Astrocyte of the spinal cord (primary cell): ENCODE measurements at places on chromosomes 3 and 15.

- DNase-seq: no peak
Measured at GRCh38 chr3:20336572-20336971, 150.6 kb upstream of the SGO1 start.

DNA sequence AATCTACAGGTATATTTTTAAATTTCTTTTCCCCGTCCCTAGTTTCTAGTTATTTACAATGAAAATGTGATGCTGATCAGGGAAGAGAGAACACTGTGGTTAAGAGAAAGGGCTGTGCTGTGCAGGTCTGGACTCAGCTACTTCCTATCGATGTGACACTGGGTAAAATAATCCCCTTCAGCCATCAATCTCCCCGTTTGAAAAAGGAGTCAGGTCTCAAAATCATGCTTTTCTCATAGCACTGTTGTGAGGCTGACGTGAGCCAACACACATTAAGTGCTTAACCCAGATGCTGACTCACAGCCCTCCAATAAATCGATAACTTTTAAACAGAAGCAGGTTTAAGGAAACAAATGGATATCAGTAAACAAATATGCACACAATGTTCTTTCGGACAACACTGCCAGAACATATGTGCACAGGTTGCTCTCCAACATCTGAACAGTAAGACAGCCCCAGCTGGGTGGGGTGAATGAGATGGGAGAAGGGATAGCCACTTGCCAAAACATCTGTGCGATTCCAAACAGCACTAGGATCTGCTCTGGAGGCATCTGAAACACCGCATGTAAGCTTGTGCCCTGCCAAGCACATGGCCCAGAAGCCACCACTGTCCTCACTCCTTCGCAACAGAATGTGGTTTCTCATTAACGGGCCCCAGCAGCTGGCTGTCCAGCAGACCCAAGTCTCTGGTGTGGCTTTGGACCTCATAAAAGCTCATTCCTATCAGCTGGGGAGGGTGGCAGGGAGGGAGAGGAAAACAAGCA is 143.2 kb upstream of the PRICKLE2 start:
- no peak for DNase-seq

GRCh38 chr3:100975714-100976113 is 17.5 kb downstream of the ABI3BP start:
- DNase-seq: no peak

DNA sequence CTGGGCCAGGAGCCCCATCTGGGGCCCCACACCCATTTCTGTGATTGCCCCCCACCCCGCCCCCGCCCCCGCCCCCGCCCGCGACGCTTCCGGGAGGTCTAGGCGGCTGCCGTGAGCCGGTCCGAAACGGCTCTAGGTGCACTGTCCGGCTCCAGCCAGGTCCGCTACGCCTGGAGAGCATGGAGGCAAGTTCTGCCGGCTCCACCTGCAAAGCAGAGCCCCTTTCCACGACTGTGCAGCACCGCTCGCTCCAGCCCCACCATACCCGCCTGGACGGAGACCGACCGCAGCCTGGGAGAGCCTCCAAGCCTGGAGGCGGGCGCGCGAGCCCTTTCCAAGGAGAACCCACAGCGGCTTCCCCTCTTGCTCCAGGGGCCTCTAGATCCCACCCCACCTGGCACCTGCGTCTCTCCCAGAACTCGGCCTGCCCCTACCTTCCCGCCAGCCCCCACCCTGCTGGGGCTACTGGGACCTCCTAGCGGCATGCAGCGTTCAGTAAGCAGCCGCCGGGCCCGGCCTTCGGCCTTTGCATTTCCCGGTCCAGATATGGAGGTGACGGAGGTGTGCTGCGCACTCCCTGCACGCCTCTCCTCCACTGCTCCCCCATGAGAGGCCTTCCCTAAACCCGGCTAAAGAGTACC is 66.2 kb downstream of the KLF13 start:
- DNase-seq: no peak

GRCh38 chr3:185416513-185416912 is 53.6 kb downstream of the MAP3K13 start:
- no peak for DNase-seq

GRCh38 chr3:53709256-53709655 is 137.0 kb downstream of the CHDH start:
- DNase-seq: no peak

- peak; percentile 73 for DNase-seq
Measured at GRCh38 chr3:17645074-17645698, 97.2 kb downstream of the TBC1D5 start.

- peak; percentile 68 for DNase-seq
Measured at GRCh38 chr15:92681141-92681631, 25.6 kb upstream of the FAM174B start.

- no peak for DNase-seq
Measured at GRCh38 chr15:44153352-44153751, 41.7 kb downstream of the FRMD5 start.

GRCh38 chr3:11014253-11014652 is 21.7 kb downstream of the SLC6A1 start:
- DNase-seq: no peak

GRCh38 chr3:148697306-148698189 is at the start of gene AGTR1:
AGTR1 (plus strand) TSS chr3:148697903; CDS start chr3:148741036, 43,133 bp downstream.
- DNase-seq: peak; percentile 36

- peak; percentile 94 for DNase-seq
Measured at GRCh38 chr15:56040081-56041035, 46.9 kb upstream of the NEDD4 start.

- DNase-seq: no peak
Measured at GRCh38 chr15:25054943-25055342, 100.2 kb downstream of the SNRPN start.

- DNase-seq: no peak
Measured at GRCh38 chr3:114441386-114441785, 147.6 kb downstream of the TIGIT start.

GRCh38 chr3:42732829-42733459 is 30.3 kb upstream of the HHATL start:
- DNase-seq: no peak

DNA sequence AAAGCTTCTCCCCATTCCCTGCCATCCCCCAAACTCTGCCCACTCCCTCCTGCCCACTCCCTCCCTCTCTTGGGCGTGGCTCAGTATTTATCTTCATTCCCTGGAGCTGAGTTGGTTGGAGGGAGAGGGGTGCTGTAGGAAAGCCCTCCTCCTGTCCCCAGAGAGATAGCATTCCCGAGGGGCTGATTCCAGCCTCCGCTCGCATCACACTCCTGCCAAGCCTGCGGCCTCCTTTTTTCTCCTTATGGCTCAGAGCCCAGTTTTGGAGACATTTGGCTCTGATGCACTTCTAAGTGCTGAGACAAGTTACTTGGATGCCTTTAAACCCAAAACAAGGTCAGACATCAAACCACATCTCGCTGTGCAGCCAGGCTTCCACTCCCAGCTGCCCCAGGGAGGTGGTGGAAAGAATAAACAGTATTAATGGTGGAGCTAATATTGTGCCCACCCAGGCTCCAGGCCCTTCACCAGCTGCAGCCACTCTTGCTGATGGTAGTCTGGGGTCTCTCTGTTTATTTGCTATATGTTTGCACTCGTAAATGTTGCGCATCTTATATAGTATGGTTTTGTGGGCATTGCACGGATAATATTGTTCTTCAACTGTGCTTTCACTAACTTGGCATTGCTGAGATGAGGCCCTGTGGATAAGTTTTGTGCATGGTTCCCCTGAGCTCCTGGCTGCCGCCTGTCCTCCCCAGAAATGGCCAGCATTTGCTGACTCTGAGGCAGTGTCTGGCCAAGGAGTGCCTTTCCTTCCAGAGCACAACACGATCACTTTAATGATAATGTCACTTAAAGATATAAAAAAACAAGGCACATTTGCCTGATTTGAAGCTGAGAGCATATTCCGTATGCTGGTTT is 157.2 kb downstream of the LRRC28 start:
- peak; percentile 93 for DNase-seq

GRCh38 chr15:69170597-69170996 is 10.2 kb downstream of the GLCE start:
- no peak for DNase-seq

GRCh38 chr3:43166406-43166805 is 60.5 kb upstream of the POMGNT2 start:
- no peak for DNase-seq

- DNase-seq: no peak
Measured at GRCh38 chr15:91939403-91939831, 85.9 kb downstream of the SLCO3A1 start.

- no peak for DNase-seq
Measured at GRCh38 chr3:18868911-18869689, 279.2 kb upstream of the KCNH8 start.

GRCh38 chr15:36594556-36595090 is 15.2 kb downstream of the CDIN1 start:
- DNase-seq: no peak

- no peak for DNase-seq
Measured at GRCh38 chr15:100925480-100925879, 6.3 kb downstream of the LRRK1 start.

DNA sequence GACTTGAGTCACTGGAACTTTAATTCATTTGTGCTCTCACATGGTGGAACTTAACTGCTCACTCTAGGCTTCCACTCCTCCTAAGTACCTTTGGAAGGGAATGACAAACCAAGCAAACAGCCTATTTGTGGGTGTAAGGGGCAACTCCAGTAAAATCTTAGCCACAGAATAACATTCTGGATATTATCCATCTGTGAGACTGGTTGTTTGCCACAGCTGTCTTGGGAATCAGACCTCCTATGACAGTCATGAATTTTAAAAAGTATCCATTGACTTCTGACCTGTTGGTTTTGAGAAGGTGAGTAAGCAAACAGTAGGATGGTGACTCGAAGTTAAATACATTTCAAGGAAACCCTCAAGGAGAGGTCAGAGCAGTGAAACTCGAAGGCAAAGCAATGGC is 147.3 kb upstream of the CDIN1 start:
- DNase-seq: peak; percentile 93

- DNase-seq: no peak
Measured at GRCh38 chr3:192303235-192303634, 424.1 kb downstream of the FGF12 start.

GRCh38 chr3:169479314-169479939 is 184.1 kb downstream of the MECOM start:
- DNase-seq: no peak

DNA sequence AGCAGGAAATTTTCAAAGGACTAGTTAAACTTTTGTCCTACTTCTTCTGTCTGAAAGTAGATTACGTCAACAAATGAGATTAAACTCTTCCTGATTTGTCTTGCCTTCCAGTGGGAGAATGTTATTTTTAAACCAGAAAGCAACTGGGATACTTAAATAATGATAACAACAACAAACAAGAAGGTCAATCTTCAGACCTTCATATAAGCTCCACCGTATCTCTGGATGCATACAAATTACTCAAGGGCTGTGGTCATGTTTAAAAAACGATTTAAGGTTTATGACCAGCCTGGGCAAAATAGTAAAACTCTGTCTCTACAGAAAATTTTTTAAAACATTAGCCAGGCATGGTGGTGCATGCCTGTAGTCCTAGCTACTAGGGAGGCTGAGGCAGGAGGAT is 145.3 kb upstream of the NPHP3 start:
- no peak for DNase-seq

DNA sequence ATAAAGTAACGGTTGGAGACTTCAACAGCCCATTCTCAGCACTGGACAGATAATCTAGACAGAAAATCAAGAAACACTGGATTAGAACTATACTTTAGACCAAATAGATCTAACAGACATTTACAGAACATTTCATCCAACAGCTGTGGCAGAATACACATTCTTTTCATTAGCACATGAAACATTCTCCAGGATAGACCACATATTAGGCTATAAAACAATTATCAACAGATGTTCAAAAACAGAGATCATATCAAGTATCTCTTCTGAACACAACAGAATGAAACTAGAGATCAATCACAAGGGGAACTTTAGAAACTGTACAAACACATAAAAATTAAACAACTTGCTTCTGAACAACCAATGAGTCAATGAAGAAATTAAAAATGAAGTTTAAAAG is 133.3 kb downstream of the ADAM10 start:
- DNase-seq: no peak

DNA sequence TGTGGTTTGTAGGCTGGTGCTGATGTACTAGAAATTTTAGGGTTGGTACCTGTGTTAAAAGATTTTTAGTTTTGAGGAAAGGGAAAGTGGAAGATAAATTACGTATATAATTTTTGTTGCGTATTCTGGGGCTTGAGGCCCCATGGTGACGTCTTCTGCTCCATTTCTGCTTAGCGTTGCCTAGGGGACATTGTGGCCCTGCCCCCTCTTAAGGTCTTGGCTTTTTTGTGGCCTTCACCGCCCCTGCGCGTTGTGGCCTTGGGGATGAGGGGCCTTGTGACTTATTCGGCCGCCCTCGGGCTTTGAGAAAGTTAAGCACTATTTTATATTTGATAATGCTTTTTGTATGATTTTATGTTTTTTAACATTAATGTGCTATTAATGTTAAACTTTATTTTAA is 182.0 kb downstream of the KLF13 start:
- no peak for DNase-seq

DNA sequence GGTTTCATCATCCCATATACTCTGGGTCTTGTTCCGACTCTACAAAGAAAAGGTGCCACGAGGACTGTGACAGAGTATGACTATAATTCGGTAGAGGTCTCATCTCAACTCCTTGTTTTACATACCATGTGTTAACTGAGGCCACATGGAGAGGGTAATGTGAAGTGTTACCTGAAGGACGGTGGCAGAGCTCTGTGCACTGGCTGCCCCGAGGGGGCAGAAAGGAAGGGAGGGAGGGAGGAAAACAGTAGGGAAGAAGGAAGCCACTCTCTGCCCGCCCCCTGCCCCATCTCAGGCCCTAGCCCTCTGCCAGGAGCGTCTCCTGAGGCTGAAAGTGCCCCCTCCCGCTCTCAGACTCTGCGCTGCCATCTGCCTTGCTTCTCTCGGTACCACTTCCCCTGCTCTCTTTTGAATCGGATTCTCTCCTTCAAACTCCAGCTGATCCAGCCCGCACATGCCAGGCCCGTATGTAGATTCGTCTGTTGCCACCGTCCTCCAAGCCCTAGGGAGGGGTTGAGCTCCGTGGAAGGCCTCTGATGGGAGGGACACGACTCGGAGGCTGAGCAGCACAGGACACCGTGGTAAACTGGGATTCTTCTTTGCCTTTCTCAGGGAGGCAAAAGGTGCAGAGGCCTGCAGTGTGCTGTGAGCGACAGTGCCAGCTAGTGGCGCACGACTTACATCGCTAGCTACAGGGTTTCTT is 70.5 kb upstream of the ATP10A start:
- DNase-seq: peak; percentile 83

DNA sequence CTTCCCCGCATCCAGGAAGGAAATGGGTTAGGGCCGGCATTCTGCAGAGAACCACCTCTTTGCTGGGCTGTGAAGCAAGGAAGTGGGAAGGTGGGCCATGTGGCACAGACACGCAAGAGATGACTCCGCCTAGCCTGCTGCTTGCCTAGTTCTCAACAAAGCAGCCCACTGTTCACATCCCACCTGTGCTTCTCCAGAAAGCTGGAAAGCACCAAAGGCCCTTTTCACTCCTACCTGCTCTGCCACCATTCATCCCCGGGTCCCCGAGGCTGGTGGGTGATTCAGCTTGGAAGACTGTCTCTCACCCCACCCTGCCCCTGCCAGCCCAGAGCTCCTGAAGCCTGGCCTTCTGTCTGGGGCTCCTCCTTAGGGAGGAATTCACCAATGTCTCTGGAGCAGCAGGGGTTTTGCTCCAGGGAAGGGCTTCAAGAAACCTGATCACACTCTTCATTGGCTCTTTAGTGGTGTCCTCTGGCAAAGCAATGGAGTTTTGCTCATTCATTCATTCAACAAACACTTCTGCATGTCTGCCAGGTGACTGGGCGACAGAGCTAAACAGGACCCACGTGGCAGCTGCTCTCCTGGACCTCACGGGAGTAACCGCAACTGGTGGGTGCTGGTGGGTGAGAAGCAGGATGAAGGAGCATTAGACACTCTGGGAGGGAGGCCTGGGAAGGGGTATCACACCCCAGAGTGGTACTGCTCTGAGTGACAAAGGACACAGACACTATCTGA is 145.4 kb upstream of the TLE3 start:
- no peak for DNase-seq

- no peak for DNase-seq
Measured at GRCh38 chr3:43742920-43743319, 52.2 kb downstream of the ABHD5 start.
